ENCODE measurements at places on chromosomes 1 and 21.

DNA sequence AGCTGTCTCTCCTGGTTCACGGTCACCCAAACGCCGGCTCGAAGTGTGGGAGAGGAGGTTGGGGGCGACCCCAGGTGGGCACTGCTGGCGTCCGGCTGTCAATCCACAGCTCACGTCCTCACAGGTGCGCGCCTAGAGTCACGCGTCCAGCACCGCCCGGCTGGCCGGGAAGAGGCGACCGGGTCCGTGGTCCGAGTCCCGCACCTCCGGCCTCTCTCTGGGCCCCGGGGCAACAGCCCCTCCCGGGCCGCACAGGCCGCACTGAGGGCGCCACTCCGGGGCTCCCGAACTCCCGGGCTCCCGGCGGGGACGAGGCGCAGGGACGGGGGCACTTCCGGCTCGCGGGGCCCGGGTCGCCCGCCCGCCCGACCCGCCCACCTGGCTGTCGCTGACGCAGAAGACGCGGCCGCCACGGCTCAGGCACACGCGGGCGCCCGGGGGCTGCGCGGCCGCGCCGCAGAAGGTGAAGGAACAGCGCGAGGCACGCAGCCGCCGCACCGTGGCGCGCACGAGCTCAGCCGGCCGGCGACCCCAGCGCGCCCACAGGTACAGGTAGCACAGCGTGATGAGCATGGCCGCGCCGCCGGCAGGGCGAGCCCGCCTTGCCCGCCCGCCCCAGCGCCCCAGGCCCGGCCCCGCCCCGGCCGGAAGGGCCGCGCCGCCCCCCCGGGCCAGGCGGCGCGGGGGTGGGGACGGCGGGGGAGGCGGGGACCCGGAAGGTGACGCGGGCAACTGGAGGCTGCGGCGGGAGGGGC, at the start of gene HLCS:
HLCS (minus strand) TSS at position 604 of the 755 bp plus-strand sequence; CDS start at position 573, 31 bp downstream.
- peak; percentile 78 for DNase-seq

DNA sequence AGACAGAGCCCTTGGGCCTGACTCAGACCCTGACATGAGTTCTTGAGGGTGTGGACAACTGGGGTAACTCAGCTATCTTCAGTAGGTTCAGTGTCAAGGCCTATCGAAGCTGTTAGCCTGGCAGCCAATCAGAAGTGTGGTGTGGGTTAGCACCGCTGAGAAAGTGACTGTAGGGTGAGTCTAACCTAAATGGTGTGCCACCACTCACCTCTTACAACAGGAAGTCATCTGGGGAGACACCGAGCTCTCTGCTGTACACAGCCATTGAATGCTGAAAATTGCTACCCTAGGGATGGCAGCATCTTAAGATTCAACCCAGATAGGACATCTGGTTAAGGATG, 44.6 kb downstream of the RASSF5 start:
- no peak for DNase-seq

DNA sequence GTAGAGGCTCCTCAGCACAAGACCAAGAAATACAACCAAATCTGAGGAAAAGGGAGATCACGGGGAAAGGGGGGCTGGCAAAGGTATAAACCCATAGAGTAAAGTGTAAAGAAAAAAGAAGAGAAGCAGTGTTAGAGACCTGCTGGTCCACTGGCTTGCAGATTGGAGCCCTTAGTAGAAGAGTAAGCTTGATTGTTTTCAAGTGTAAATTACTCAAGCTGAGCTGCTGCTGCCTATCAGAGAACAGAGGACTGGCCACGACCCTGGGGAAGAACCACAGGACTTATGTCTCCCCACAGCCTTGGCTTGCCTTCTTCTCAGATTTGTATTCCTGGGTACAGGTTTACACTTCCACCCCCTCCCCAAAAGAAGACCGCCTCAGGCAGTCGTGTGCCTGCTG, 294.2 kb downstream of the LMX1A start:
- no peak for DNase-seq

- DNase-seq: peak; percentile 60
Measured at GRCh38 chr1:155051777-155052398, 772 bp downstream of the ADAM15 start.

- DNase-seq: no peak
Measured at GRCh38 chr1:59215766-59216291, 81.1 kb upstream of the FGGY start.

DNA sequence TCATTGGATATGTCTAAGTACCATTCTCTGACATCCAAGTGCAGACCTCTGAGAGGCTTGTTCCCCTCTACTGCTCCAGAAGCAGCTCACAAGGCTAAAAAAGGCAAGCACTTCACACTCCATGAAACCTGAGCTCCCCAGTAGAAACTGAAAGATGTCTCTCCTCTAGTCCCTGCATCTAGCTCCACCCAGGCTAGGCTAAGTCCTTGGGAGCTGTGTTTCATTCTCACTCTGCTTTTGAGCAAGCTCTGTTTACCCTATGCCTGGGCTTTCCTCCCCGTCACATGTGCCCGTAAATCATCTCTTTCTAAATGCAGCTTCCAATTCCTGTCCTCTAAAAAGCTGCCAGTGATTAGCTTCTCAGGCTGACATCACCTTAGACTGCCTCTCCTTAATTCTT, 39.0 kb downstream of the LRRC71 start:
- DNase-seq: no peak

- no peak for DNase-seq
Measured at GRCh38 chr1:155873860-155874259, 14.5 kb downstream of the SYT11 start.

DNA sequence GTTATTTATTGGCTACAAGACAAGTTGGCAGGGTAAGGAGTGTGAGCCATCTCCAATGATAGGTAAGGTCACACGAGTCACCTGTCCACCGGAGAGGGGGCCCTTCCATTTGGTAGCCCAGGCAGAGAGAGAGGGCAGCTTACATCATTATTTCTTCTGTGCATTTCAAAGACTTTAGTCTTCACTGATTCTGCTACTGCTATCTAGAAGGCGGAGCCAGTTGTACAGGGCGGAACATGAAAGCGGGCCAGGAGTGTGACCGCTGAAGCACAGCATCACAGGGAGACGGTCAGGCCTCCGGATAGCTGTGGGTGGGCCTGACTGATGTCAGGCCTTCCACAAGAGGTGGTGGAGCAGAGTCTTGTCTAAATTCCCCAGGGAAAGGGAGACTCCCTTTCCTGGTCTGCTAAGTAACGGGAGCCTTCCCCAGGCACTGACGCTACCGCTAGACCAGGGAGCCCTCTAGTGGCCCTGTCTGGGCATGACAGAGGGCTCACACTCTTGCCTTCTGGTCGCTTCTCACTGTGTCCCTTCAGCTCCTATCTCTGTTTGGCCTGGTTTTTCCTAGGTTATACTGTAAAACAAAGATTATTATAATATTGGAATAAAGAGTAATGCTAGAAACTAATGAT, 36.7 kb downstream of the ZNF695 start:
- DNase-seq: peak; percentile 63

- no peak for DNase-seq
Measured at GRCh38 chr1:28510273-28510969, 4.6 kb downstream of the RCC1 start.

- no peak for DNase-seq
Measured at GRCh38 chr1:186208405-186209129, 166.5 kb downstream of the TPR start.

DNA sequence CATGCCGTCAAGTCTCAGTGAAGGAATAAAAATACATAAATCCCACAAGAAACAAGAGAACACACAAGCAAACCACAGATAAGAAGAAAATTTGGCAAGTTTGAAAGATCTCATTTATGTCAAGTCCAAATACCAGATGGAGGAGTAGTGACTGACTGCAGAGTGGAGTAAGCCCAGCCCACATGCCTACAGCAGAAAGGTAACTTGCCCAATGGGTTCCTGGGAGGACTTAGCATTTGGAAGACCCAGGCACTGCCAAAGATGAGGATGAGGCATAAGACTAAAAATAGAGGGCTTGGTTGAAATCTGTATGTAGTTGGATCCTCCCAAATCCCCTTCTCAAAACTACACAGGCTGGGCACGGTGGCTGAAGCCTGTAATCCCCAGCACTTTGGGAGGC, 70.8 kb downstream of the ZNF648 start:
- no peak for DNase-seq
